HepG2 (cell line): ENCODE measurements at places on chromosomes 2 and 18. TPM values are rescaled to one million over a fixed set of nuclear protein-coding genes. Genes with fewer than 3 reads are reported as not detected.

Gene ANKRD53
- polyA plus RNA-seq, result 0.12 and 0.15 TPM in 2 replicates

Gene OR6B2
- polyA plus RNA-seq, result not detected in 2 replicates

Gene PPP1R1C
- 2.9 and 3.5 TPM in 2 replicates for polyA plus RNA-seq

- DNase-seq, result no peak
Measured at GRCh38 chr2:112767693-112768330, 3.4 kb upstream of the CKAP2L start.

DNA sequence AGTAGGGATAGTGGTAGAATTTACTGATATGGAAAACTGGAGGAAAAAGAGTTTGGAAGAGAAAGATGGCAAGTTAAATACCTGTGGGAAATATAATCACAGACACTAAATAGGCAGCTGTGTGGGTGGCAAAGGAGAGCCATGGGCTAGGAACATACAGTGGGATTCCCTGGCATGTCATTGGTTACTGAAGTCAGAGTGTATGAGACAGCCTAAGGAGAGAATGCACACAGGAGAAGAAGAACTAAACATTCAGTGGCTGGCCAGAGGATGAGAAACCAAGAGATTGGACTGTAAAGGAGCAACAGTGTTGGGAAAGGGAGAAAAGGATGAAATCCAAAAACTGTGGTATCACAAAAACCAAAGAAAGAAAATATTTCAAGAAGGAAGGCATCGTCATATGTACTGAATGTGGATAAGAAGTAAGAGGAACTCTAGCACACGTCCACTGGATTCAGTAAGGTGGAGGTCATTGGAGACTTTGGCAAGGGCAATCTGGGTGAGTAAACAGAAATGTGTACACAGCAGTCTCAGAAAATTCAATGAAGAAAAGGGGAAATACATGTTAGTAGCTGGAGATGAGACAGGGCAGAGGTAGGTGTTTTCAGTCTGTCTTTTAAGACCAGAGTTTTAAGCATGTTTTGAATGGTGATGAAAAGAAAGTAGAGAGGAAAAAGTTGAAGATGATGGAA, 83.3 kb downstream of the SPIRE1 start:
- DNase-seq, result no peak

- no peak for DNase-seq
Measured at GRCh38 chr2:22600156-22600555, 784.8 kb upstream of the KLHL29 start.
